ENCODE measurements at places on chromosomes 3 and 15. TPM values are rescaled to one million over a fixed set of nuclear protein-coding genes. Genes with fewer than 3 reads are reported as not detected.

DNA sequence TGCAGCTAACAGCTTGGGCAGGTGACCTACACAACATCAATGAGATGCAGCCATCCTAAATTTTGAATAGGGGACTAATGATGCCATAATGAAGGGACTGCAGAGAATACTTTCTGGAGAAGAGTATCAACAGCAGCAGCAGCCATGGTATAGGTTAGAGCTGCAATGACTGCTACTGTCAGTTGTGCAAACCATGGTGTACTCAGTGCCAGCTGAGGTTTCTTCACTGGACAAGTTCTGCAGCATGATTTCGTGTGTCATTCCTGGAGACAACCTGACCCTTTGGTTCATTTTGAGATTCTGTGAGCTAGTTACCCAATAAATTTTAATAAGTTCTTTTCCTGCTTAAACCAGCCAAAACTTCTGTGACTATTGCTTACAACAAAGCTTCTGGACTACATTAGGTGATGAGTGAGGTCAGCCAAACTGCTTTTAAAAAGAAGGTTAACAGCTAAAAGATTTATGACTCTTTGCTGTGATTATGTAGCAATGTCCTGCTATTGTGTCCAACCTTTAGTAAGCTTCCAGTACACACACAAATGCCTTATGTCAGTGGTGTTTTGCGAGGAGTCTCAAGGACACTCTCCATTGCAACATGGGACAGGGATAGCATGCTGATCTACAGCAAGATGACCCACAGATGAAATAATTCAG, 4.8 kb upstream of the DAZL start:
- no peak for DNase-seq

GRCh38 chr3:30059240-30059639, 547.2 kb upstream of the TGFBR2 start:
- no peak for DNase-seq

DNA sequence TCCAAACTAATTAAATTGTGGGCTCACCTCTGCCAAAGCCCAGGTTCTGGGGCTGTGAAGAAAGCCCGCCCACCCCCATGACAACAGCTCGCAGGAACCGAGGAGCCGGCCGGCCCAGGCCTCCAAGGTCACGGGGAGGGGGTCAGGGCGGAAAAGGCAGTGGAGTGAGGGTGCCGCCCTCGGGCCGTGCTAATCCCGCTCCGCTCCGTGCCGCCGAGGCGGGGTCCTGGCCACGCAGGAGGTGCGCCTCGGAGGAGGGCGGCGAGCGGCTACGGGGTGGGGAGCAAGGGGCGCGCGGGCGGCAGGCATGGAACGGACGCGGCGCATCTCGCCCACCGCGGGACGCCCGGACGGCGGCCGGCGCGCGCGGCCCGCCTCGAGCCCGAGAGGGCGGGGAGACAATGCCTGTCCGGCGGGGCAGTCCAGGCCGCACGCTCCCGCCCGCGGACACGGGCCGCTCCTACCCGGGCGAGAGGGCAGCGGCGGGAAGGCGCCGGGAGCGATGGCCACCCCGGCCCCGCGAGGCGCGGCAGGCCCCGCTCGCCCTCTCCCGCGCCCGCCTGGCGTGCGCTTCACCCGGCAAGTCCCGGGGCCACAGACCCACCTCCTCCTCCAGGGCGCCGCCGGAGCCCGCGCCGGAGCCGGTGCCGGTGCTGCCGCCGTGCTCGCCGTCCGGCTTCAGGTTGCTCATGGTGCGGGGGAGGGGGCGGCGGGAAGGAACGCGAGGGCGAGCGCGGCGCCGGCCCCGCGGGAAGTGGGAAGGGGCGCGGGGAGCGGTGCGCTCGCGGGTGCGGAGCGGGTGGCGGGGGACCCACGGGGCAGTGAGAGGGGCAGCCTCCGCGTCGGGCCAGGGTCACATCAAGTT, 528 bp downstream of the RBPMS2 start:
- peak; percentile 41 for DNase-seq

The BLOC1S6 gene
- 30.1 TPM for total RNA-seq

The RMDN3 gene
- 34.4 TPM for total RNA-seq

- DNase-seq, result no peak
Measured at GRCh38 chr3:49924683-49925082, 4.9 kb downstream of the MON1A start.

- no peak for DNase-seq
Measured at GRCh38 chr15:80611543-80612080, 83.5 kb upstream of the ABHD17C start.

The CCRL2 gene
- total RNA-seq, result 1.4 TPM

Data from endothelial cell (in vitro differentiated cells).